CD4-positive, alpha-beta T cell treated with Interleukin-6 at 100 ng/mL for 8 hours (primary cell): ENCODE measurements at places on chromosomes 13 and 19.

DNA sequence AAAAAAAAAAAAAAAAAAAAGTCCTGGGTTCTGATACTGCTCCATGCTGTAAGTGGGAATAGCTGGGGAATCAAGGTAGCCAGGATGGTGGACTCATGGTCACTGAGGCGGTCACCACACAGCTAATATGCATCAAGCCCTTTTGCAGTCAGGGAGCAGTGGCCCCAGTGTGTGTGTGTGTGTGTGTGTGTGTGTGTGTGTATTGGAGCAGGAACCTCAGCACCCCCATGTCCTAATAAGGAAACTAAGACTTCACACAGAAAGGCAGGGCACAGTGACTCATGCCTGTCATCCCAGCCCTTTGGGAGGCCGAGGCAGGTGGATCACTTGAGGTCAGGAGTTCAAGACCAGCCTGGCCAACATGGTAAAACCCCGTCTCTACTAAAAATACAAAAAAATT, 12.0 kb downstream of the B3GNT3 start:
- DNase-seq = no peak

GRCh38 chr19:17469481-17470067, 750 bp upstream of the SLC27A1 start:
- DNase-seq = peak; percentile 96

- DNase-seq = no peak
These were observed 27.6 kb downstream of the ELL start for GRCh38 chr19:18494267-18494607.

DNA sequence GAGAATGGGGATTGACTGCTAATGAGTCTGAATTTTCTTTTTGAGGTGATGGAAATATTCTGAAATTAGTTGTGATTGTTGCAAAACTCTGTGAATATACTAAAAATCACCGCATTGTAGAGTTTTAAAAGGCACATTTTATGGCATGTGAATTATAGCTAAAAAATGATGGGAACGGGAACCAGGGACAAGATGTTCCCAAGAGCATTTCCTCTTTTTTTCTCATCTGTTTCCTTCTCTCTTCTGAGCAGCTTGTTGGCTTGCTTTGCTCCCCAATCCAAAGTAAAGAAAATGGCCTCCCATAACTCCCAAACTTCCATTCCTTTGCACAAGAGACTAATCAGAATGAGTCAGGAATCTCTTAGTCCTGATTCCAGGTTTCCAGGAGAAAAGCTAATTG, 459.2 kb downstream of the TSHZ3 start:
- no peak for DNase-seq

DNA sequence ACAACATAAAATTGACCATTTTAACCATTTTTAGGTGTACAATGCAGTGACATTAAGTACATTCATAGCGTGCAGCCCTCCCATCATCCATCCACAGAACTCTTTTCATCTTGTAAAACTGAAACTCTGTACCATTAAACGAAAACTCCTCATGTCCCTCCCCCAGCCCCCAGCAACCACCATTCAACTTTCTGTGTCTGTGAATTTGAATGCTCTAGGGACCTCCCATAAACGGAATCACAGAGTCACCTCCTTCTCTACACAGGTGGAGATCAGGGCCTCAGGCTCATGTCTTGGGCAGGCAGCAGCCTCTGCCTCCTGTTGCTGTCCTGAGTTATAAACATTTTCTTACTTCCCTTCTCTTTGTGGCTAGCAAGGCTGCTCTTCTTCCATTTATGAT, 7.3 kb upstream of the CCNE1 start:
- DNase-seq = no peak

DNA sequence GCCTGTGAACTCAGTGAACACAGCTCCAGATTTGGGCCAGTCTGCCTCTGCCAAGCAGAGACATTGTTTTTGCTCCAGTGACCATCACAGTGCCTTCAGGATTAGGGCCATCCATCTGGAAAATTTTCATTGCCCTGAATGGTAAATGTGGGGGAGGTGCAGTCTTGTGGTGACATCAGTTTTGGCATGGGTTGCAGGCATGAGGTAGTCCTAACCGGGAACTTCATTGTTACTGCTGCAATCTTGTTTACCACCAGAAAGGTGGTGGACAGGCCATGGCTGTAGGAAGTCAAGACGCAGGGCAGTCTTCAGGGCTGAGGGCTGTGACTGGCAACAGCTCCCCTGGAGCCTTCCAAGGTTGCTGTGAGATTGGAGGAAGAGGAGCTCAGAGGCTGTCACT, 55.2 kb downstream of the SPATA13 start:
- no peak for DNase-seq

DNA sequence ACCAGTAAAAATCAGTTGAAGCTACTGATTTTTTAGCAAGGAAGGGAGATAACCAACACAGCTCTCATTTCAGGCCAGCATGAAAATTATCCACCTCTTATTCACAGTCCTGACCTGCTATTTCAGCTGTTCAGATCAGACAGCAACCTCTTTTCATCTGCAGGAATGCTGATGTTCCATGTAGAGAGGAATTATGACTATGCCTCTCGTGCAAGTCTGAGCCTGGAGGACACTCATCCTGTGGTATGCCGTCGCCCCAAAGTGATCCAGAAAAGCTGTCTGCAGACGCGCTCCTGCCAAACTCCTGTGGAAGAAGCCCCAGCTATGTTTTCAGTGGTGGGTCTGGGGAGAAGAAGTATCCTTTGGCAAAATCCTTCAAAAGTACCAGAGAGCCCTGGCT, 563.5 kb upstream of the SLITRK1 start:
- no peak for DNase-seq

DNA sequence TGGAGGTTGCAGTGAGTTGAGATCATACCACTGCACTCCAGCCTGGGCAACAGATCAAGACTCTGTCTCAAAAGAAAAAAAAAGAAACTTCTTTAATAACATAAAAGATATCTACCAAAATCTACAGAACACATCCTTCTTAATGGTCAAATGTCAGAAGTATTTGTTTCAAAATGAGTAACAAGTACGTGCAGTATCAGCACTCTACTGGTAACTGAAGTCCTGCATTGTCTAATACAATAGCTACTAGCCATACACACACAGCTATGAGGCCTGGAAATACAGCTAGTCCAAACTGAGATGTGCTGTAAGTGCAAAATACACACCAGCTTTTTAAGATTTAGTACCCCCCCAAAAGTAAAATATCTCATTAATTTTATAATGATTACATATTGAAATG, 88.1 kb downstream of the TSC22D1 start:
- DNase-seq = no peak

DNA sequence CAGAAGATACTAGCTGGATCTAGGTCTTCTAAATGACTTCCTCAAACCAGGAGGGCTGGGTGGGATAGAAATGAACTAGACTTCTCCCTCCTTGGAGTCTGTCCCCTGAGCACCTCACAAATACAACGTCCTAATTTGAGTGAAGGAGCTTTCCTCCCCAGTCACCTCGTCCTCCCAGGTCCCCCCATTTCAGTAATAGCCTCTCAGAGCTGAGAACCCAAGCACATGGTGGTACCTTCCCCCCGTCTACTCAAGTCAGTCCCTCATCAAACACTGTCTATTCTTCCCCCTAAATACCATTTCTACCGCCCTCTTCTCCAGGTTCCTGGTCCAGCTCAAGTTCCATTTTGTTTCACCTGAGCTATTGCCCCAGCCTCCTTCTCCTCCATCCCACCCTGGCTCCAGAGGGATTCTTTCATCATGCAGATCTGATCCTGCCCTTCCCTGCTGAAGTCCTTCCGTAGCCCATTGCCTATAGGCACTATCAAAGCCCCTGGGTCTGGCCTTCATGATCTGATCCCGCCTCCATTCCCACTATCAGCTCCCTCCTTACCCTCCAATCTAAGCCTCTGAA, 5.3 kb upstream of the PRKCG start:
- DNase-seq = no peak

DNA sequence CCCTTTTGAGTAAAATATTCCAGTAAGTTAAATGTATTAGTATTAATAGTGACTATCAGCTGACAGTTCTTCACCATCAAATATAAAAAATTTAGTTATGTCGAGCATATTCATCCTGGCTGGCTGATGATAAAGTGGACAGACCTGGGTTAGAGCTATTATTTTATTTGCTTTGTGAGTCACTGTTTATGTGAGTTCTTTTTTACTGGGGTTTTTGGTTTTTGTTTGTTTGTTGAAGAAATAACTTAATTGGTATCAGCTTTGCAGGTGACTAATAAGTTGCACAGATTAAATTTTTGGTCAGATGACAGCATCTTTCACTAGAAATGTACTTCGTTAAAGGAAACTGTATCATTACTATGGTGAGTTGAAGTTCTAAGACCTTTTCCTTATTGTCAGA, 224.7 kb downstream of the GGACT start:
- no peak for DNase-seq

DNA sequence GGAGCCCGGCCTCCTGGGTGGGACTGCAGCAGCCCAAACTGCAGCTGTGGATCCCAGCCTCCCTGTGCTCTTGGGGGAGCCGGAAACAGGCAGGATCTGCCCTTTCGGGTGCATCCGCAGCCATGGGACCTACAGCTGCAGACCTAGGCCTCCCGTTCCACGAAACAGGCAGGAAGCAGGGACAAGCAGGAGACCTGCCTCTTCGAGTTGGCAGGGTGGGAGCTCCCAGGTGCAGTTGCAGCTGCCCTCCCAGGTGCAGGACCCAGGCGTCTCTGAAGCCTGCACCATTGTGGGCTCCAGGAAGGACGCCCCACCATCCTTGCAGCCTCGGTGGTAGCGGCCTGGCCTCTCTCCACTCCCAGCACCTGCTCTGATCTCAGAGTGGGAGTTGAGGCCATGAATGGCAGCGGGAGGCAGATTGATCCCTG, 189.0 kb upstream of the KLHL1 start:
- DNase-seq = no peak

- no peak for DNase-seq
These were observed 199.3 kb upstream of the UBL3 start for GRCh38 chr13:30049692-30050091.

DNA sequence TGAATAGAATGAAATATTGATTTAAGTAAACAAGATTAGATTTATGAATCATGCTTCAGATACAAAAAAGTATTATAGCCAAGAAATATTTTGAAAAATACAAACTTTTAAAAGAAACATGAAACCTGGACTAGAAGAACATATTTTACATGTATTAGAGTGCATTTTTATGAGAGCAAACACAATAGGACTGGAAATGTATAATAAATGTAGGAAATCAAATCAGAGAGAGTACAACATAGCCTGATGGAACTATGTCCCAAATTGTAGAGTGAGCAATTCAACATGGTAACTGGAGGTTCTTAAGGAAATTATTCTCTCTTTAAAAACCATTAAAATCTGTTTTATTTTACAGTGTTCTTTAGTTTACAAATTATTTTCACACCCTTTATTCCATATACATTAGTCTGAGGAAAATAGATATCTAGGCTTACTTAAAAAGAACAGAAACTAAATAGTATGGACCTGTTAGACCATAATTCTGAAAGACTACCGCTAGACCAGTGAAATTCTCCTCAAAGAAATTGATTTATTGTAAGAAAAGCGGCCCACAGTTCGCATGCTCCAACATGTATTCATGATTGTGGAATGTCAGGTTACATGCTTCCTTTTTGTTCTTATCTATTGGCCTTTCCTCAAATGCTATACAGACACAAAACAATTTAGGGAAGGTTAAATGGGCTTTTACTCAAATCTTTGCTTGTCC, 1526.5 kb upstream of the SLC10A2 start:
- no peak for DNase-seq

GRCh38 chr19:43751466-43752220, 3.1 kb downstream of the SMG9 start:
- DNase-seq = no peak

DNA sequence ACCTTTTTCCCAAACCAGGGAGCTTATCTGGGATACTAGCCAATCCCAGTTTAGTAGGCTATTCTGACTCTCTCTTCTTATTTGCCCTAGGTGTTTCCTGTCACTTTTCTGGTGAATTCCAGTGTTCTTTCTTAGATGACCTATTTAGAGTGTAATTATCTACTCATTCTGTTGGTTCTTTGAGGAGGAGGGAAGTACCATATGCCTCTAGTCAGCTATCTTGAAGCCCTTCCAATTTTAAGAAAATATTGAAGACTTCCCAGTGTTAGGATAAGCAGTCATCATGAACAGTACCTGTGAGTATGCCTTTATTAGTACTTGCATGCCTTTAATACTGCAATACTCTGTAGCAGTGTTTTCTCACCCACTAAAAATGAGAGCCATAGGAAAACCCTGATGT, 724.3 kb upstream of the SLITRK1 start:
- no peak for DNase-seq

DNA sequence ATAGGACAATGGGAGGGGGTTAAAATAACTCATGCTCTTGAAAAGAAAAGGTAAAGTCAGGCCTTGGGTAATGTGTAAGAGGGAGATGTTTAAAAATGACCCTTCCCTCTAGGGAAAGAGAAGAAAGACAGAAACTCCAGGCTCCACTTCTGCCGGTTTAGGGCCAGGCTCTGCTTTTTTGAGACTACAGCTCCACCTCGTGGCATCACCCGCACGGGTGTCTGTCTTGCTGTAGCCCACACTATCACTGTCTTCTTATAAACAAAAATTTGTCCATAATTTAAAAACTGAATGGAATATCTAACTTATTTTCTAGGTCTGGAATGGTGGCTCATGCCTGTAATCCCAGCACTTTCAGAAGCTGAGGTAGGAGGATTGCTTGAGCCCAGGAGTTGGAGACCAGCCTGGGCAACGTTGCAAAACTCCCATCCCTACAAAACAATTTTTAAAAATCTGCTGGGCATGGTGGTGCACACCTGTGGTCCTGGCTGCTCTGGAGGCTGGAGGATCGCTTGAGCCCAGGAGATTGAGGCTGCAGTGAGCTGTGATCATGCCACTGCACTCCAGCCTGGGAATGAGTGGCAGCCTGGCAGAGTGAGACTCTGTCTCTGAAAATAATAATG, 65.1 kb upstream of the GTF3A start:
- peak; percentile 46 for DNase-seq

GRCh38 chr13:33862016-33862415, 44.1 kb downstream of the RFC3 start:
- no peak for DNase-seq

DNA sequence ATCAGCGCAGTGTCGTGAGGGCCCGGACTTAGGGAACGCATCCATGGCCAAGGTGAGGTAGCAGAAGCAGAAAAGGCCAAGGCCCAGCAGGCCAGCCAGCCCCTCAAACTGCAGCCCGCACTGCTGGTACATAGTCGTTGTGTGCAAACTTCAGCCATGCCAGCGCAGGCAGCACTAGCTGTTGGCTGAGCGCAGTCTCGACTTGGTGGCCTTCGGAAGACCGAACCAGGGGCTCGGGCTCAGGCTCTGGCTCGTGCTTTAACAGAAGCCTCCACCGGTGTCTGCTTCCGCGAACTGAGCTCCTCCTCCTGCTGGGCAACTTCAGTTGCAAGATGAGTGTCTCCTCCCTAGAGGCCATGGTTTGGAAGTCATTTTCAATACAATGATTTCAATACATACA, 157.5 kb downstream of the DNAJC15 start:
- DNase-seq = no peak

- DNase-seq = no peak
These were observed 97.0 kb upstream of the MBNL2 start for GRCh38 chr13:97124915-97125809.

- no peak for DNase-seq
These were observed 7.7 kb upstream of the PTOV1 start for GRCh38 chr19:49843265-49843664.
